ENCODE measurements at places on chromosomes 16 and 17.

GRCh38 chr16:60363566-60363965 lies 1629.5 kb upstream of the GOT2 start:
- peak; percentile 56 for DNase-seq

- no peak for DNase-seq
Measured at GRCh38 chr17:8029121-8029520, 9.7 kb upstream of the ALOX15B start.

DNA sequence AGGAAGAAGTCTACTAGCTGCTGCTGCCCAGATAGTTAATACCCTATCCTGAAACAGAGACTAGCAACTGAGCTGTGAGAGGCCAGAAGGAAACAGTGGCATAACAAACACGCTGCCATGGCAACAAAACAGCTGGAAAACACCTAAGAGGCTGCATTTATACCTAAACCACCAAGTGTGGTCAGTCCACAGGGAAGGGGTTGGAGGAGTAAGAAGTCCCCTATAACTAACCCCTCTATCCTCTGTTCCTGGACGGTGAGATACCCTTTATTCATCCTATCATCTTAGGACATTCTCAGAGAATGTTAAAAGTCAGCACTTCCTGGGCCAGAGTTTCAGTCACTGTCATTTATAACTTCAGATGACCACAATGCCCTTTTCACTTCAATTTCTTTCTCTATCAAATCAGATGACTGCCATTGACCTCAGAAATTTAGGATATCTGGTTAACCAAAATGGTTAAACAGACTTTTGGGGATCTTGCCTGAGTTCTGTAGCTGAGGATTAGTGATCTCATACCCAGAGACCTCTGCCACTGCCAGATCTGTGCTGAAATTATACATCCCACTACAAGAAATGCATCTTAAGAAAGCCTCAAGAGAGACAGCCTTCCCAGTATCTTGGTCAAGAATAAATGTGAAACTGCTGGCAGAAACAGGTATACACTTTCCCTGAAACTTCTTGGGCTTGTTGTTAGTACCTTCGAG lies 36.2 kb downstream of the STH start:
- DNase-seq, result no peak

DNA sequence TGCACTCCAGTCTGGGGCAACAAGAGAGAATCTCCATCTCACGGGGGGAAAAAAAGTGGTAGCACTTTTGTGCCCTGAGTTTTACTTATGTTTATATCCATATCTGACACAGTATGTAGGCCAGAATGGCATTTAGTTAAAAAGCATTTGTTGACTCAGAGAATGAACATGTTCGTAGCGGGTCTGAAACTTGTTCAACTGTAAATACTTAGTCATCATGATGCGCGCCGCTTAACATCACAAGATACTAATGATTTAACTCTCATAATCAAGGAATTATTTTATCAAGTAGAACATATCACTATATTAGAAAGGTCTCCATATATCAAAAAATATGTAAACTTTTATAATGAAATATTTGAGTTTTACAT lies 55.3 kb upstream of the ITGA2B start:
- DNase-seq, result no peak

DNA sequence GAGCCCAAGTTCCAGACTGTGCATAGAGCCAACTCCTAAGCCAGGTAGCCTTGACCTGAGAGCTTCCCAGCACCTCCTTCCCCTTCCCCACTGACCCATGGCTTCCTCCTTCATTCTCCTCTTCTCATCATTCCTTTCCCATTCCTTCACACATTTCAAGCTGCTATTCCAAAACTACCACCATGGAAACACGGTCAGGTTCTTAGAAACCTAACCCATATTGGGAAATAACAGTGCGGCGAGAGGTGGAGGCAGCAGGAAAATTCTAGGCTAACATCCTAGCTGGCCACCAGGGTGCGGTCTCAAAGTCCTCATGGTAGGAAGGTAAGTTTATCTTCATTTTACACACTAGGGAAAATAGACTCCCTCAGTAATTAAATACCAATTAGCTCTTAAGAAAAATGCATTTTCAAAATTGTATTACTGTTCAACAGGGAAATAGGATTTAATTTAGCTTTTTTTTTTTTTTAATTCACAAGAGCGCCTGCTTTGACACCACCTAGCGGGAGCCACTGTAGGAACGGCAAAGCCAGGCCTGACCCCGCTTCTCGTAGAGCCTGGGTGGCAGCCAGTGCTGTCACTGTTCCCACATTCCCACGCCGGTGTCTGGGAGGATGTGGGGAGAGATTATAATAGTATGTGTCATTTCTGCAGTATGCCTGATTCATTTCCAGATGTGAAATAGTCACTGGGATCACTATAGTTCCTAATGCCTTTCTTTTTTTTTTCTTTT lies 14.0 kb upstream of the SPHK1 start:
- no peak for DNase-seq

GRCh38 chr16:75415169-75415905 lies 18.0 kb downstream of the CFDP1 start:
- DNase-seq, result no peak

- DNase-seq, result no peak
Measured at GRCh38 chr16:70561623-70562022, 38.0 kb downstream of the SF3B3 start.

- DNase-seq, result no peak
Measured at GRCh38 chr17:38919316-38920078, 5.9 kb upstream of the LASP1NB start.

DNA sequence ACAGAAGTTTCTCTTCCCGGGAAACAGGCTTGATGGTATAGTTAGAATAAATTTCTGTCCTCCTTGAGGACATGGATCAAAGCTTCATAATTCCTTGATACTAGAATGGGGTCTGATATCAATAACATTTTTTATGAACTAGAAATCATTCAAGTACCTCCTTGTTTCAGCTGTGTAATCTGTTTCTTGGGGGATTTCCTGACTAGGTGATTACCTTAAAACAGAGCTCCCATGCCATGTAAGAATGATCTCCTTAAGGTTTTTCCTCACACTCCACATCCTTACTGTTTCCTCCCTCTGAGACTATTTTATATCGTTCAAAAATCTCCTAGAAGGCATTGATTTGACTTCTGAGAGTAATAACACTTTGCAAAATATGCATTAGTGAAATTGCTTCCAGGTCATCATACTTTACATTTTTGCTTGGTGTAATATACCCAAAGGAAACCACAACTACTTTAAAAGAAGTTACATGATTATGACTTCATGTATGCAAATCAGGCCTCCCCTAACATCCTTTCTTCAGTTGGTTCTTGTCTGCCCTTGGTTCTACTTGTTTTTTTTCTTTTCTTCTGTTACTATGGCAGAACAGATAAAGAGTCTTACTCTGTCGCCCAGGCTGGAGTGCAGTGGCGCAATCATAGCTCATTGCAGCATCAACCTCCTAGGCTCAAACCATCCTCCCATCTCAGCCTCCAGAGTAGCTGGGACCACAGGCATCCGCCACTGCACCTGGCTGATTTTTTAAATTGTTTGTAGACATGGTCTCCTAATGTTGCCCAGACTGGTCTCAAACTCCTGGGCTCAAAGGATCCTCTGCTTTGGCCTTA lies 388.8 kb downstream of the ZFHX3 start:
- no peak for DNase-seq

- no peak for DNase-seq
Measured at GRCh38 chr16:1273816-1274215, 17.9 kb downstream of the TPSD1 start.

GRCh38 chr16:5015351-5015750 lies 18.4 kb downstream of the NAGPA start:
- no peak for DNase-seq

DNA sequence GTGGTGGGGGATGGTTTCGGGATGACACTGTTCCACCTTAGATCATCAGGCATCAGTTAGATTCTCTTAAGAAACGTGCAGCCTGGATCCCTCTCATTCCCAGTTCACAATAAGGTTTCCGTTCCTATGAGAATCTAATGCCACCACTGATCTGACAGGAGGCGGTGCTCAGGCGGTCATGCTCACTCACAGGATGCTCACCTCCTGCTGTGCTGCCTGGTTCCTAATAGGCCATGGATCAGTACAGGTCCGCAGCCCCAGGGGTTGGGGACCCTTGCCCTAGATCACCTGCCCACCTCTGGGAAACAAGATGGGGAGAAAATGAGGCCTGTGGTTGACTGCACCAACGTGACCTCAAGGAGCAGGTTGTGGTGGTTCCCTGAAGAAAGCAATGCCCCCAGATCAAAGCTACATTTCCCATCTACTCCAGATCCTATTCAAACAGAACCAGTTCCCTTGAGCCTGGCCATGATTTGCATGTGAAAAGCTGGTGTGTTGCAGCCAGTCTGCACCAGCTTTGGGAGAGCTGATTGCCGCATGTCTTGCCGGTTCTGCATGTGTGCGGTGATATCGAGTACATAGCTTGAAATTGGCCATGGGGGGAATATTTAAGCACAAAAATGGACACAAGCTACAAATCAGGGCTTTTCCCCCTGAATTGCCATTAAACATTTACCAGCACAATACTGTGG lies 183.2 kb upstream of the HSBP1 start:
- peak; percentile 16 for DNase-seq

- DNase-seq, result no peak
Measured at GRCh38 chr17:17104036-17104435, 61.8 kb downstream of the MPRIP start.

- peak; percentile 90 for DNase-seq
Measured at GRCh38 chr17:60641810-60642220, 35.8 kb upstream of the BCAS3 start.

DNA sequence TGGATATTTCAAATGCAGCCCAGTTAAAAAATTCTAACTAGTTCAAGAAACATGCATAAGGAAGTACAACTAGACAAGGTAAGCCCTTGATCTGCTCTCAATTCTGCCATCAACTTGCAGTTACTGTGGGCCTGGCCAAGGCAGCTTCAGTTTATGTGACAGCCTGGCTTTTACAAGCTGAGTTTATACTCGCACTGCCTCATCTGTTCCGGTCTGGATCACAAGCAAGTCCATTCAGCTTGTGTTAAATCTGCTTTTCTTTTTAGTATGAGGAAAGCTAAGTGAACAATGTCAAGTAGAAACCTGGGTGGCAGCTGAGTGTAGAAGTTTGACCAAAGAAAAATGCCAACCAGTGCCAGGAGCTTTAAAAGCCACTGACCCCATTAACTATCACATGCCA lies 76.6 kb upstream of the CORO6 start:
- DNase-seq, result no peak

DNA sequence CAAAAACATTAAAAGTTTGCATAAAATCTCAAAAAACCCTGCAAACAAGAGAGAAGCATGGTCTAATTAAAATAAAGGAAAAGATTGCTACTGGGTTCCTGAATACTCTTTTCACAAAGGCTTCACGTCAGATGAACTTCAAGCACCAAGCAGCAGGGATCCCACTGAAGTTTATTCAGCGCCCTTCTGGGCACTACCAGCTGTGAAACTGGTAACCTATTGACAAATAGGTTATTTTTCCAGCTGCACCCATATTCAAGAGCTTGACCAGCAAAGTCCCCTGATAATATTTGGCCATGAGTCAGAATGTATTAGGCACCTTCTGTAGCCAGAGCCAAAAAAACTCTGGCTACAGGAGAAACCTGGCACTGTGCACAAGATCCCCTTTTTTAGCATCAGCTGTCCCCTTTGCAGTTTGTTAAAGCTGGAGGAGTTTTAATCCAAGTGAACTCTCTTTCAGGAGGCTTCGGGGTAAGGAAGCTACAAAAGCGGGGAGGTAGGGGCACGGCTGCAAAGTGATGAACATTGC lies 60.3 kb downstream of the GRIN2A start:
- DNase-seq, result peak; percentile 17

GRCh38 chr17:45063198-45063597 lies 2.1 kb downstream of the NMT1 start:
- no peak for DNase-seq

- DNase-seq, result no peak
Measured at GRCh38 chr17:26809033-26809432, 484.9 kb upstream of the WSB1 start.

GRCh38 chr17:47789611-47790561 lies 31.7 kb downstream of the OSBPL7 start:
- peak; percentile 76 for DNase-seq

GRCh38 chr16:31250782-31251384 lies 8.9 kb upstream of the ITGAM start:
- DNase-seq, result no peak

- DNase-seq, result no peak
Measured at GRCh38 chr17:41620583-41621434, 3.6 kb downstream of the KRT17 start.

- DNase-seq, result no peak
Measured at GRCh38 chr16:70160821-70161220, 12.8 kb upstream of the CLEC18C start.

GRCh38 chr17:40417258-40417608 lies 463 bp downstream of the TOP2A start:
- DNase-seq, result peak; percentile 67

DNA sequence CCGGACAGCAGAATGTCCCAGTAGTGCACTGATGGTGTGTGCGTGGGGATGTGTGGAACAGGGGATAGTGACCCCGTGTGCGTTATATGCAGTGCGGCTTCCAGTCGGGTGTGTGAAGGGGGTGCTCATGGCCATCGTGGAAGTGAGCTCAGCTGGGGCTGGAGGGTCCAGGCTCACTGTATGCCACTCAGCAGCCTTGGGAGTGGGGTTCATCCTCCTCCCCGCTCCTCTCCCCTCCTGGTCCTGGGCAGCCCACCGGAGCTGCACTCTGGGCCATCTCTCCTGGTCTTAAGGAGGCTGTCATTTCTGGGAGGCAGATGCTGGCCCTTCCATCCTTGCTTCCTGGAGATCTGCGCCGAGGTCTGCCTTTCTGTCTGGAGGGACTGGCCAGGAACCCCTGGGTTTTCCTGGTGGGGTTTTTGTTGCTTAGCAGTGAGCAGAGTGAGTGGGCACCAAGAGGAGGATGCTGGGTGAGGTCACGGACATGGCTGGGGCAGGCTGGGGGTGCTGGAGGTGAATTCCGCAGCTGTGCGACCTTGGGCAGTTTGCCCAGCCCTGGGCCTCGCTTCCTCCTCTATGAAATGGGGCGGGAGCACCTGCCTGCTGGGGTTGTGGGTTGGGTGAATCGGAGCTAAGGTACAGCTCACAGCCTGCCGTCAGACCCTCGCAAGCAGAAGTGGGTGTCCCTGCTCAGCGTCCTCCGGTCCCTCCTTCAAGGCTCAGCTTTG lies 164.1 kb downstream of the SEC14L1 start:
- no peak for DNase-seq

GRCh38 chr17:75407655-75408352 lies 2.3 kb upstream of the GRB2 start:
- DNase-seq, result no peak

DNA sequence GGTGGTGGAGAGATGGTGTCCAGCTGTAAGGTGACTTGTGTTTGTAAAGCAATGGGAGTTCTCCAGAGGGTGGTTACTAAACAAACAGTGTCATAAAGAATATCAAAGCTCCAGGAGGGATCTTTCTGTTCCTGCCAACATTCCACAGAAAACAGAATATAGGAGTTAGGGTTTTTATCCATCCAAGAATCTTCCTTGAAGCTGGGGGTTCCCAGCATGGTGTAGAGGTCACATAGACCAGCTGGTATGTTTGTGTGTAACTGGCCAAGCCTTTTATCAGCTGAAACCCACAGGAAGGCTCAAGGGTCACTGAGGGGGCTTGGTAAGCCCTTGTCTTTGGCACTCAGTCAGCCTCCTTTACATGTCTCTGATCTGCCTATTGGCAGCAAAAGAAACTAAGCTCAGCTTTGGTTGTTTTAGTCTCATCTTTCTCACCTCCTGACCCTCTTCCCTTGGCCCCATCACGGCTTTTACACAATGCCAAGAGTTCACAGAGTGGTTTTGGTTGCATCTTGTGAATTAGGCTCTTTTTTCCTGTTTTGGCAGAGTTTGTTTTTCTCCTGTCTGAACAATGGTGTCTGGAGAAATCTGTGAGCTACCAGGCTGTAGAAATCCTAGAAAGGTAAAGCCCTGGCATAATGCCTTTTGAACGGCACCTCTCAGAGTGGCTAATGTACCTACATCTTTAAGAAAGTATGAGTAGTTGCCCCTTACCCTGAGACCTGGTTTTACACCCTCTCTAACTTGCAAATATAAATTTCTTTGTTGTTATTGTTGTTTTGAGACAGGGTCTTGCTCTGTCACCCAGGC lies 4.6 kb downstream of the CNTD1 start:
- DNase-seq, result no peak
